IPS DF 6.9 (cell line): ENCODE measurements at places on chromosomes 7 and 10.

DNA sequence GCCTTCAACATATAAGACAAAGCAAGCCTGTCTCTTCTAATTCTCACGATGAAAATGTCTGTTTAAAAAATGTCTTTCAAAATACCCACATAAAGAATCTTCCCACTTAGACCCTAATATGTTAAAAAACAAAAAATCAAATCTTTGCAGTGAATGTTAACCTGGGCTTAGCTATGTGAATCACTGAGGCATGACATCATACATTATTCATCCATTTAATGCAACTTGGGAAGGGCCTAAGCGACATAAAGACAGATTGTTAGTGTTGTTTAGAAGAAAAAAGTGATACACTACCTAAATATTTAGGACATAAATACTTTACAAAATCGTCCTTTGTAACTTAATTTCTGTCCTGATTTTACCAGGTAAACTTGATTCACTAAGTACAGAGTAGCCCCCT is 648.5 kb upstream of the NRP1 start:
- DNase-seq: no peak

- DNase-seq: no peak
Observed at GRCh38 chr10:124019886-124020797, 73.3 kb downstream of the CHST15 start.

- DNase-seq: no peak
Observed at GRCh38 chr10:31765541-31765940, 163.1 kb downstream of the ARHGAP12 start.

- no peak for DNase-seq
Observed at GRCh38 chr10:29540016-29540415, 94.8 kb downstream of the SVIL start.

DNA sequence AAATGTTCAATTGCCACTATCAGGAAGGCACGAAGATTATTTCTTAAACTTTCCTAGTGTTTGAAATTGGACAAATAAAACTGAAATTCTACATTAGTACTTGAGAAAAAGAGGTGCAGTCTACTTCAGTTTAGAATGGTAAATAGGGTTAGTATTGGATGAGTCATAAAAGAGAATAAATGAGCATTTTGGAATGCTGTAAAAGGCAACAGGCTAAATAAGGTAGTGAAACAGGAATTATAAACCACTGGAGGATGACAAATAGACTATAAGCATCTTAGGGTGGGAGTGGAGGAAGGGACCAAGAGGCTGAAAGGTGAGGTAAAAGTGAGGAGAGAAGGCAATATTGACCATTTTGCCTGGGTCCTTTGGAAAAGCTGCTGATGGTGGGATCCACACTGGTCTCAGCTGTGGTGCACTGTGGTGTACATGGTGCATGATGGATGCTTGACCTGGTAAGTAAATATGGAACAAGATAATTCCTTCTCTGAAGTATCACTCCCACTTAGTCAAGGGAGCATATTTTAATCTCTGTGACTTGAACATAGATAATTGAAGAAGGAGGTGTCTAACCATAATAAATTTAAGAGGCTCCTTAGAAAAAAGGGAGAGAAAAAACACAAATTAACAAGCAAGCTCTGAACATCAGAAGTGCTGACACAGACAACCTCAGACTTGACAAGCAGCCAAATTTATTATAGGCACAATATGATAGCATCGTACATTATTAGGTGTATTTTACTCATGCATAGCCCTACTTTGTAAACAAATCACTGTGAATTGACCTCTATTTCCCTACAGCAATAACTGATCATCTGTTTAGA is 76.4 kb upstream of the SCIN start:
- DNase-seq: no peak

DNA sequence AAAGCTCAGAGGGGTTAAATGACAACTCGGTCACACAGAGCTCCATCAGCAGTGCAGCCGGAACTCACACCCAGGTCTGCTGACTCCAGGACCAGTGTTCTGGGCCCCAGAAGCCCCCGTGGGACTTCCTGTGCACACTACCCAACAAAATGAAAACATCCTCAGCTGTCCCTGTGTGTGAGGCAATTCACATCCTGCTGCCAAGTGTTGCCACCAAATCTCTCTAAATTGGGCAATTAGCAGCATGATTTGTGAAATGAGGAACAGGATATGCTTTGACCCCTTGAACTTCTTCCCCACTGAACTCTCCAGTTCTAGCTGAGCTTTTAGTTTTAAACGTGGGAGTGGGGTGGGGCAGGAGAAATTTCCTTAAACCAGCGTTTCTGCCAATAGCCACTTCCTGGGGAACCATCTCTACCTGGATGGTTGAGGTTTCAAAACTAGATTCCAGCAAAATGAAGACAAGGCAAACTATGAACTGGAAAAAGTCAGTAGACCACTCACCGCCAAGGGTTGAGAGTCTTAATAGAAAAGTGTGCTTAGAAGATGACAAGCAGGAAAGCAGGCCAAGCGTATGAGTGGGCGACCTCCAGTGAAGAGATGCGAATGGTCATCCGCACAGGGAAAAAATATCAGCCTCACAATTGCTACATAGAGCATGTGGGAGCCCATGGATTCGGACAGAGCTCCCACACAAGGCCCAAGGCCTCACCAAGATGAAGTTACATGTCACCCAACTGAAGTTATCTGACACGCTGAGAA is 51.9 kb upstream of the CHST15 start:
- no peak for DNase-seq

- DNase-seq: no peak
Observed at GRCh38 chr10:93503075-93503474, 6.7 kb downstream of the CEP55 start.

DNA sequence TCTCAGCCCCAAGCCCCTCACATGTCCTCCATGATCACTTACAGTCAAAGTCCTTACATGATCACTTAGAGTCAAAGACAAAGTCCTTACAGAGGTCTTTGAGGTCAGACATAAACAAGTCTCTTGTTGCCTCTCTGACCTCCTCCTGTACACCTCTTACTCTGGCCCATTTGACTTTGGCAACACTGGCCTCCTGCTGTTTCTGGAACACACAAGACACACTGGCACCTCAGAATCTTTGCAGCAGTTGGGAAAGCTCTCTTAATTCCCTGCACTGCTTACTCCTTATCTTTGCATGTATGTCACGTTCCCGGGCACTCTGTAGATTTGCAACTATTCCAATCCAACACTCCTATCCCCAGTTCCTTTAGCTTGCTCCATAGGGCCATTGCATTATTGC is 102.3 kb downstream of the NSUN6 start:
- no peak for DNase-seq

- no peak for DNase-seq
Observed at GRCh38 chr7:129443612-129444011, 9.4 kb downstream of the STRIP2 start.

DNA sequence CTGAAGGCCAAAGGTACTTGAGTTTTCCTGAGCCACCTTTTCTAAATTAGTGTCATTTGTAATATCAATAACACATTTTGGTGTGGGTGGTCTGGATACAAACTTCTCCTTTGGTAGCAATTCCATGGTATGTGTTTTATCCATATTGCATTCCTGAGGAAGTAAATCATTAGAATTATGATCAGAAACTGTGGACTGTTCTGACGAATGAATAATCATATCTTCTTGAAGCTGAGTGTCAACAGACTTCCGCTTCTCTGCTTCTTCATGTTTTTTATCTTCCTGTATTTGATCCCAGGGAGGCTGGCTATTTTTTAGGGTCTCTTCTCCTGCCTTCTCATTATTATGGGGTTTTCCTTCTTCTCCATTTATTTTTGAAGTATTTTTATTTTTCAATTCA is 81.4 kb downstream of the NRBF2 start:
- DNase-seq: no peak

DNA sequence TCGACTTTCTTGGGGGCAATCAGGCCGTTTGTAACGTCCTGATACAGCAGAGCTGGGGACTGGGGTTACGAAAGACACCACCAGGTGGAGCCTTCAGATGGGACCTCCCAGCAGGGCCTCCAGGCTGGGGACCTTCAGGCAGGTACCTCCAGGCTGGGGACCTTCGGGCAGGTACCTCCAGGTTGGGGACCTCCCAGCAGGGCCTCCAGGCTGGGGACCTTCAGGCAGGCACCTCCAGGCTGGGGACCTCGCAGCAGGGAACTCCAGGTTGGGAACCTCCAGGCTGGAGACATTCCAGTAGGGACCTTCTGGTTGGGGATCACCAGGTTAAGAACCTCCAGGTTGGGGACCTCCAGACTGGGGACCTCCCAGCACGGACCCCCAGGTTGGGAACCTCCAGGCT is 23.5 kb upstream of the GPR146 start:
- DNase-seq: no peak

GRCh38 chr7:26428571-26428970 is 136.9 kb downstream of the SNX10 start:
- no peak for DNase-seq

DNA sequence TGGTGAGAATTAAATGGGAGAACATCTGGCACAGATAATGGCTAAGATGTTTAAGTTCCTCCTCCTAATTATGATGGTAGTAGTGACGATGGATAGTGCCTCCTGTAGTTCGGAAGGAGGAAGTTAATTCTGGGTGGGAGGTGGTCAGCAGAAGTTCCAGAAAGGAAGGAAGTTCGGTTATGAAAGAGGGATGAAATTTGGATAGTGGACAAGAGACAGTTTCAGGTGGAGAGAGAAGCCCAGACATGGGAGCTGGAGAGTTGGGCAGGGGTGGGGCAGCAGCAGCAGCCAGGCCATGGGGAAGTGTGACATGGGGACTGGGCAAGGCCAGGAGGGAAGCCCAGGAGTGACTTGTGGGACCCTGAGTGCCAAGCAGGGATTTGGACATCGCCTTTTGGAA is 99.5 kb downstream of the CCNY start:
- no peak for DNase-seq

- no peak for DNase-seq
Observed at GRCh38 chr7:150799741-150800580, at the start of gene TMEM176B. Gene TMEM176B (minus strand): TSS chr7:150800364. CDS start chr7:150796569, 3,795 bp downstream.

GRCh38 chr7:155850766-155851678 is 38.8 kb upstream of the SHH start:
- DNase-seq: no peak

DNA sequence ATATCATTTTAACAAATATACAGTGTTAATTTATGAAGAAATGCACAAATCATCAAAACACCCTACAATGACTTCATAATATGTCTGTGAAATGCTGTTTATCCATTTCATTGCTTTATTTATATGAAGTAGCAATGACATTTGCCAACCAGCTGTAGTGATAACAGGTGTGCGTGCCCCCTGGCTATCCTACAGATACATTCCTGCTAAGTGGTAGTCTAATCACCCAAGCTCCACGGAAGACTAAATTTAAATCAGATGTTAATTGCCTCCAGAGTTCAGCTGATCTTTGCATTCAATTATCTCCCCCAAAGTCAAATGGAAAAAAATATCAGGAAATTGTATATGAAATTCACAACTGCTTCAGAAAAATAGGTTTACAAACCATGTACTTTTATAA is 1164.2 kb upstream of the LRRN3 start:
- no peak for DNase-seq

DNA sequence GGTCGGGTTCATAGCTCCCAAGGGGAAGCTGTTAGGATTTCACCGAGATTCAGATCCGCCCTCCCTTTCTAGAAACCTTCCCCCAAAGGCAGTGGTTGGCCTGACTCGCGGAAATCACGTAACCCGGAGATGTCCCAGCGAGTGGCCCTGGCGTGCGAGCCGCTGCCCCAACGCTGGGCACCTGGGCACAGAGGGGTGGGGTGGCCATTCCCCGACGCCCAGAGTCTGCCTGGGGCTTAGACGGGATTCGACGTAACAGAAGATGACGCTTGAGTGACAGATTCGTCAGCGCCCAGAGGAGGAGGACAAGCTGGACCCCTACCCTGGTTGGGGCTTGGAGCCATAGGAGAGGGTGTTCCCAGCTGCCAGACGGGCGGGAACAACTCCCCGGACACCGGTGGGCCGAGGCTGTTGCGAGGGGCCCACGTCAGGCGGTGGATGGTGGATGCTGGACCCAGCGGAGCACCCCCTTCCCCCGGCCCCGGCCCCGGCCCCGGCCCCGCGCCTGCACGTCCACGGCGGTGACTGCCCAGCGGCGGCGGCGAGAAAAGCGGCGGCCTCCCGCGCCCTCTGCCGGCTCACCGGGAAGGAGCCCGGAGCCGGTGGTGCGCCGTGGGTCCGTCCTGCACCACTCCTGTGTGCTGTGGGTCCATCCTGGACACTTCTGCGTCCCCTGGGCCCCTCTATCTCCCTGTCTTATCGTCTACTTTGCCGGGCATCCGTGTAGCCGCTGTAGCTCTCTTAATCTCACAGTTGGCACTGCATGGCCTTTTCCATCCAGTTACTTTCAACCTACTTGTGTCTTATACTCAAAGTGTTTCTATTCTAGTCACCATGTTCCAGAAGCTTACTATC is 35.4 kb upstream of the KNDC1 start:
- no peak for DNase-seq

- no peak for DNase-seq
Observed at GRCh38 chr10:31272841-31273240, 46.2 kb upstream of the ZEB1 start.

GRCh38 chr7:28409716-28410627 is 2.3 kb upstream of the CREB5 start:
- DNase-seq: no peak

DNA sequence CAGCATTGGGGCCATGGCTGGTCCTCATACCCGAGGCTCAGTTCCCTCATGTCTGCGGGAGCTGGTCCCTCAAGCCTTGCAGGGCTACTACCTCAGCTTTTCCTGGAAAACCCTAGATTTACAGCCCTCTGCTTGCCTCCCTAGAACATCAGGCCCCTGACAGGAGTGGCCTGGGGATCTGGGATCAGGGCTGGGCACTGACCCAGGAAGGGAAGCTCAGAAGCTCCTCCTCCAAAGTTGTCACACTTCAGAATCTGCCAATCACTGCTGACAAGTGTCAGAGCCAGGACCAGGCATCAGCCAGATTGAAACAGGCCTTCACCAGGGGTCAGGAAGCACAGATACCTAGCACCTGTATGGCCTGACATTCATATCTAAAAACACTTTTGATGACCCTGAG is 115.2 kb downstream of the GRID1 start:
- DNase-seq: no peak

DNA sequence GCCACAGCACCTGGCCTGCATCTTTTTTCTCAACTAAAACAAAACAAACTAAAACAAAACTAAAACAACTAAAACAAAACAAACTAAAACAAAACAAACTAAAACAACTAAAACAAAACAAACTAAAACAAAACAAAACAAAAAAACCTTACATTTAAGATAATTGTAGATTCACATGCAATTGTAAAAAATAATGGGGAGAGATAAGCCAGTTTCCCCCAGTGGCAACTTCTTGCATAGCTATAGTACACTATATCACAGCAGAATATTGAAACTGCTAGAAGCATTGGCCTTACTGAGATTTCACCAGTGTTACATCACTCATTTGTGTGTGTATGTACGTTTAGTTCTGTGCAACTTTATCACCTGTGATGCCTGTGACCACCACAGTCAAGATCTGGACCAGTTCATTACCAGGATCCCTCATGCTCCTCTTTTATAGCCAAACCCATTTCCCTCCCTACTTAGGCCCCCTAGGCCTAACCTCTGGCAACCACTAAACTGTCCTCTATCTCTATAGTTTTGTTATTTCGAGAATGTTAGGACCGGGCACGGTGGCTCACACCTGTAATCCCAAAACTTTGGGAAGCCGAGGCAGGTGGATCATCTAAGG is 9.3 kb downstream of the FXYD4 start:
- DNase-seq: no peak

- DNase-seq: no peak
Observed at GRCh38 chr10:1731592-1731991, 5.7 kb downstream of the ADARB2 start.
